ENCODE measurements at places on chromosomes 12 and 14.
A peak's percentile ranks its signal among the peaks of the same experiment; 100 is the strongest.

- peak; percentile 44 for DNase-seq
Observed at GRCh38 chr14:51828017-51828797, 32.2 kb upstream of the GNG2 start.

- DNase-seq = no peak
Observed at GRCh38 chr14:82710267-82710841, 1176.7 kb upstream of the SEL1L start.

DNA sequence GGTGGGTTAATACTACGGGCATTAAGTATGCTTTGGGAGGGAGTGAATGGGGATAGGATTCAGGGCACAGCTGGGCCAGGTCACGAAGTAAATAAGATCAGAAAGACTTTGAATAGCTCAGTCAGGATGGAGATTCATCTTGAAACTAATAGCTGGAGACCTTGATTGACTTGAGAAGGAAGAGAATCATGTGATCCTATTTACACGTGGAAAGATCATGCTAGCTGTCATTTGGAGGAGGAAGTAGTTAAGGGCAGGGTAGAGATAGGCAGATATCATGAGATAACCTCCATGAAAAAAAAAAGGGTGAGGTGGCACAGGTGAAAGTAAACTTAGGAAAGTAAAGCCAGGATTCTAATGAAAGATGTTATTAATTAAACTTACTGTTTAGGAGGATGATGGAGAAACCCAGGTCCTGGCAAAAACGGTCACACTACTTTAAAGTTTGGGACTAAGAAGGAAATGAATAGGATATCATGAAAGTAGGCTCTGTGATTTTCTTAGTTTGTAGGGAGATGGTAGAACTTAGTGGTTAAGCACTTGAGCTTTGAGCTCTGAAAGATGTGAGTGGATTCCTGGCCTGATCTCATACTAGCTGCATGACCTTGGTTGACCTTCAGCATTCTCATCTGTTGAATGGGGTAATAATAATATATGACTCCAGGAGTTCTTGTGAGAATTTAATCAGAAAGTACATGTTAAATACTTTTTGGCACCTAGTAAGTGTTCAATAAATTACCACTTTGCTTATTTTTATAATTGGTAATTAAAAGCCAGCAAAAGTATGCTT lies 439.0 kb downstream of the NRXN3 start:
- no peak for DNase-seq

DNA sequence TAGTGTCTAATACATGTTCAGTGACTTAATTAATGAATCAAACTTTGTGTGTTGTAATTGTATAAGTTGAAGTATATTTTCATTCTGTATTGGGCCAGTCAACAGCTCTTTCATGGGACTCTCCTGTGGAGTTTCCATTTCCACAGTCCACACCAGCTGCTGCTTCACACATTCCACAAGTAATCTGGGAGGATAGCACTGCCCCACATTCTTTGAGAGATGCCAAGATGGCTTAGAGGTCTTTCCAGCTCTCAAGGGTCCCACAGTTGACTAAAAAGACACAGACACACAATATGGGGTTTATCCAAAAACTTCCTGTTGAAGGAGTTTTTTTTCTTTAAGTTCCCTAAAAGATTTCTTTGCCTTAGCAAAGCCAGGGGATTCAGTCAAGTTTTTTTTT lies 408.3 kb downstream of the AACS start:
- no peak for DNase-seq

- DNase-seq = no peak
Observed at GRCh38 chr14:71309756-71310155, 402.5 kb downstream of the PCNX1 start.

- no peak for DNase-seq
Observed at GRCh38 chr12:41051954-41052353, 136.2 kb upstream of the PDZRN4 start.

DNA sequence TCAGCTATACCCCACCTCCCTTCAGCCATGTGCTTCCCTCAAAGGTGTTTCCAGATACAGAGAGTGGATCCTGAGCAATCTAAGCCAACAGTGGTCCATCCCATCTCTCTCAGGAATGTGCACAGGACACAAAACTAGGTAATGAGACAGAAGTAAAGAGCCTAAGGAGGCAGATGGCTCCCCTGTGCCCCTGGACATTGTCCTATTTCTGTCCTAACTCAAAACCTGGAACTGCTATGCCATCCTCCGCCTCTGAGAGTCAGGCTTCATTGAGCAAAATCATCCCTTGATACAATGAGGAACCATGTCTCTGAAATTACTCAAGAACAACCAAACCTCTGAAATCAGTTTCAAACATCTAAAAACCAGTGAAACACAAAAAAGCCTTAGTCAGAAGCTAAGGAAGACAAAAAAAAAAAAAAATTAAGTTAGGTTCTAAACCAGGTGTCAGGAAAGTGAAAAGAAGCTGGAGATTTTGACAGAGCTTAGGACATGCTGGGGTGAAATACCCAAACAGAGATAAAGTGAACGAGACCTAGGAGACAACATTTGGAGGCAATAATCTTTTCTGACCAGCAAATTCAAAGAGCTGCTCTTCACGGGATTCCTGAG lies 200.3 kb upstream of the PLEKHG7 start:
- no peak for DNase-seq

- DNase-seq = no peak
Observed at GRCh38 chr12:28611449-28611848, 421.2 kb downstream of the CCDC91 start.

GRCh38 chr12:67758521-67758920 lies 110.0 kb downstream of the DYRK2 start:
- no peak for DNase-seq

GRCh38 chr14:34981743-34982420 lies 910 bp upstream of the SRP54 start:
- peak; percentile 20 for DNase-seq

DNA sequence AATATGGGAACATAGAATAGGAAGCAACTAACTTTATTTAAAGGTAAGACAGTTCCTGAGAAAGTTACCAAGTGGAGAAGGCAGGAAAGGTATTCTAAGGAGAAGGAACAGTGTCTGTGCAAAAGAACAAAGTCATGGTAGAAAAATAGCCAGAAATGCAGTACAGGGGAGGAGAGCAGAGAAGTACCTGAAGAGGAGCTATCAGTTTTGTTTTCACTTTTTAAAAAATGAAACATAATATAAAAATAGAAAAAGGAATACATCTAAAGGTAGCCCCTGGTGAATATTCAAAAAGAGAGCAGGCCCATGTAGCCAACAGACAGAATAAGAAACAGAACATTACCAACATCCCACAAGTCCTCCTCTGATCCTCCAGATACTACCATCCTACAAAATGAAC lies 408.7 kb downstream of the ADAMTS20 start:
- no peak for DNase-seq

- no peak for DNase-seq
Observed at GRCh38 chr12:62913380-62913779, 21.6 kb downstream of the PPM1H start.

GRCh38 chr14:94337274-94337673 lies 14.1 kb upstream of the SERPINA6 start:
- no peak for DNase-seq

GRCh38 chr14:26216786-26217185 lies 381.0 kb downstream of the NOVA1 start:
- no peak for DNase-seq

GRCh38 chr12:109782326-109782703 lies 50.9 kb downstream of the TRPV4 start:
- DNase-seq = no peak

DNA sequence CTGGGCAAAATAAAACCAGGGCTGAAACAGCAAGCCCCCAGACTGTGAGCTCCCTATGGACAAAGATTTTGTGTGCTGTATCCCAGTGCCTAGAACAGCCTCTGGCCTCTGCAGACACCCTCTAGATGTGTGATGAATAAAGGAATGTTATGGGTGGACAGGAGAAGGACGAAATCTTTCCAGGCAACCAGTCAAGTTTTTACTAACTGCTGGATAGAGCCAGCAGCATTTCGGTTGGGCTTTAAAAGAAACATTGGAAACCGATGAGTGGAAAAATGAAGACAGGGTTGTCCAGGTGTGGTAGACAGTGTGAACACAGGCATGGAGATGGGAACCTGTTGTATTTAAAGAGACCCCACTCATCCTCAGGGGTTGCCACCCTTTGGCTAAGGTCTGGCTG lies 4.0 kb downstream of the CHGA start:
- DNase-seq = no peak

GRCh38 chr12:55707841-55708694 lies at the start of gene ITGA7:
Gene ITGA7 (minus strand): TSS chr12:55707904. CDS start chr12:55707682, 222 bp downstream.
- DNase-seq = peak; percentile 71

- DNase-seq = no peak
Observed at GRCh38 chr12:103958621-103959020, 7.1 kb upstream of the TDG start.

- no peak for DNase-seq
Observed at GRCh38 chr14:85934886-85935254, 404.9 kb downstream of the FLRT2 start.

DNA sequence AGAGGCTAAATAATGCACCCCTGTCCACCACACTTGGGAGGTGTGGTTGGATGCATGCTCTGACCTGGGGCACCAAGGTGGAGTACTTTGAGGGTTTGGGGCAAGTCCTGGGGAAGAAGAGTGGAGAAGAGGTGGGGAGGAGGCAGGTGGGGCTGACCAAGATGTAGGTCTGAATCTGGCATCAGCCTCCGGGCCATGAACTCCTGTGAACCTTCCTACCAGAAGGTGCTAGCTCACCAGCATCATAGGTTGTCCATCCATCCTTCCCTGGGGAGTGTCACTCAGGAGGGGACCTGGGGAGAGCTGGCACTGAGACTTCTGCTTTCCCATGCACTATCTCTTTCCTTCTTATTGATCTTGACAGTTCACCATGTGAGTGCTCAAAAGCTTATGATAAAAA lies 13.6 kb upstream of the EMP1 start:
- DNase-seq = no peak

Data from stimulated activated CD4-positive, alpha-beta T cell treated with anti-CD3 and anti-CD28 coated beads, Interleukin-4, amount 100 ng/mL, for 4 hours (primary cell).